ENCODE measurements at places on chromosomes 2 and 18. TPM values are rescaled to one million over a fixed set of nuclear protein-coding genes. Genes with fewer than 3 reads are reported as not detected.

- DNase-seq = no peak
Observed at GRCh38 chr2:188524519-188525113, 232.9 kb downstream of the GULP1 start.

GRCh38 chr2:186909095-186909494, 60.1 kb upstream of the ZSWIM2 start:
- DNase-seq = no peak

DNA sequence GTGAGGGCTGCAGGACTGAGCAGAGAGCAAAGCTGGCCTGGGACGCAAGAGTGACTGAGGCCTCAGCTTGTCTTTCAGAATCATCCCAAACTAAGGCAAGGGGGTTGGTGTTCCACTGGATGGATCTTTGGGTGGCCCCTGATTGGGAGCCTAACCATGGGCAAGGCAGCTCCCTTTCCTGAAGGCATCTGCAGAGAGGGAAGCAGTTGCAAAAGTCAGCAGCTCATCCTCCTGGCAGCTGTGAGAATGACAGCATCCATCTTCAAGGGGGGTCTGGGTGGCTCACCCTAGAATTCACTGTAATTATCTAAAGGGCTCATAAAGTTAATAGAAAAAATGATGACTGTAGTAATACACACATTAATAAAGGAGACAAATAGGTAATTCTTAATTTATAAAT, 46.5 kb upstream of the RAB31 start:
- no peak for DNase-seq

- no peak for DNase-seq
Observed at GRCh38 chr2:231909631-231910030, 16.6 kb downstream of the NPPC start.

DNA sequence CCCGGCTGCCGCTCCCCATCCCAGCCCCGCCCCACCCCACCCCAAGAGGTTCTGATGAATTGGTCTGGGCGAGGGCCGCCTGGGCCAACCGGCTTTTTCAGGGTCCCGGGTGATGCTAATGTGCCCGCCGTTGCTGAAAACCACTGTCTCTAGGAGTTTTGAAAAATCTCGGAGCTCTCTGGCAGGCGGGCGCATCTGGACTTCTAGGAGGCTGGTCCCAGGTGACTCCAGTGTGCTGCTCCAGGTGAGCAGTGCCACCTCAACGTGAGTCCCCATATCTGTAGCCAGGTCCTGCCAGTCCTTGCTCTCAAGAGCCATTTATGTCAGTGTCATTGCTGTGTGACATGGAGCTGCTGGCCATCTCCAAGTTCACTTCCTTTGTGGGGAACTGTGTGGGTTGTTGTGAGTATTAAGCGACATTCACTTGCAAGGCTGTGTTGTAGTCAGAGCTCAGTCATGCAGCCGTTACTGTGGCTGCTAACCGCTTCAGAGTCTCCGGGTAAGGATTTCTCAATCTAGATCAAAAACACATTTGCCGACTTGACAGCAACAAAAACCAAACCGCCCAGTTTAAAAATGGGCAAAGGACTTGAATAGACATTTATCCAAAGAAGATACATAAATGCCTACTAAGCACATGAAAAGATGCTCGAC, at the start of gene RFX8:
Gene RFX8 (minus strand): TSS at position 382 of the 654 bp plus-strand sequence. CDS start 8,264 bp downstream, outside the sequence.
- DNase-seq = no peak

The CD207 gene
- total RNA-seq = not detected
